ENCODE measurements at places on chromosomes 5 and 9. TPM values are rescaled to one million over a fixed set of nuclear protein-coding genes. Genes with fewer than 3 reads are reported as not detected.

Gene FGF18
- polyA plus RNA-seq = 0.74 TPM

Gene DCTN4
- polyA plus RNA-seq = 15.6 TPM

Gene FOCAD
- polyA plus RNA-seq = 3.0 TPM

Gene FAXDC2
- polyA plus RNA-seq = 2.3 TPM

Measured in spleen (tissue), 13 donors.